Activated T-cell treated with anti-CD3 and anti-CD28 coated beads, Interleukin-2, amount 50 U/mL, for 72 hours (primary cell): ENCODE measurements at places on chromosomes 13 and 19.

DNA sequence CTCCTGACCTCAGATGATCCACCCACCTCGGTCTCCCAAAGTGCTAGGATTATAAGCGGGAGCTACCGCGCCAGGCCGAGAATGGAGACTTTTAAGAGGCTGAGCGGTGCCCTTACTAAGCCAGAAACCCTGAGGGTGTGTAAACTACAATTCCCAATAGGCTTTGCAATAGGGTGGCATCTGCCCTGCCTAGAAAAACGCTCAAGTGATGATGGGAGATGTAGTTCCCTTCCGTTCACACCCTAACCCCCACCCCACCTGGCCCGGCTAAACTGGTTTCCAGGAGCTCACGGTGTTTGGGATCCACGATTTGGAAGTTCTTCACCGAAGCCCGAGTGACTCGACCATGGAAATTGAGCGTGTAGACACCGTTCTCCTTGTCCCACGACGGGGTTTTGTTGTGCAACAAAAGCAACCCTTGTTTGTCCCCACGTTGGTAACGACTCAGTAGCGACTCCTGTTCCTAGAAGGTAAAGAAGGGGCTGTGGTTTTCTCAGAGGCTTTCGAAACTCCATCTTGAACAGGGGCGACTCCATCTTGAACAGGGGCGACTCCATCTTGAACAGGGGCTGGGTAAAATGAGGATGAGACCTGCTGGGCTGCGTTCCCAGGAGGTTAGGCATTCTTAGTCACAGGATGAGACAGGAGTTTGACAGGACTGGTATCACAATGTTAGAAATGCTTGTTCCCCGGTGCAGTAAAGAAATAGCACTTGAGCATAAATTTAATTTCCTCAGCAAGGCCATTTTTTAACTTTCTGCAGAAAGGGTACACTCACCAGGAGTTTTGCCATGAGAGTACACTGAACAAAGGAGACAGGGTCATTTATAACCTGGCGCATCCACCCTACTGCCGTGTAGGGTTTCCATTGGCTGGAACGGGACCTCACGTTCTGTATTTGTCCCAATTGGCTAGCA, 9.8 kb downstream of the PPP1R15A start:
- no peak for DNase-seq

GRCh38 chr13:27171244-27171826, at the start of gene USP12:
TSS of gene USP12 (minus strand) at chr13:27171811. CDS start at chr13:27171639, 172 bp downstream.
- DNase-seq, result peak; percentile 54

DNA sequence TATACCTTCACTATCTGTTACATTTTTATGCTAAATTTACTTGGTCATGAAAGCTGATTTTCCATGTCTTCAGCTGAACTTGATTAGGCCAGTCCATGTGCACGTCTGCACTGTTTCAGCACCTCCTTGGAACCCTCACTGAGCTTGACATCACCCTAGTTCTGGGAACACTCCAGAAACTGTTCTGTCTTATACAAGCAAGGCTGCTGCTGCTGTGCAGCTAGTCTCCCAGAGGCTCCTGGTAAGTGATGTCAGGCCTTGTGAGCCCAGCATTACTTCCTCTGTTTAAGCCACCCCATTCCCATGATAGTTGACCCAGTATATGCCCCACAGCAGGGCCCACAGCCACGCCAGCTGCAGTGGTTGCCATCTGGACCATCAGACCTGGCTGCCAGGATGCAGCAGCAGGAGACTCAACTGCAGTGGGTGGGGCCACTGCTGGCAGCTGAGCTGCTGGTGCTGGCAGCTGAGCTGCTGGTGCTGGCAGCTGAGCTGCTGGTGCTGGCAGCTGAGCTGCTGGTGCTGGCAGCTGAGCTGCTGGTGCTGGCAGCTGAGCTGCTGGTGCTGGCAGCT, 90.5 kb upstream of the AKAP11 start:
- no peak for DNase-seq

DNA sequence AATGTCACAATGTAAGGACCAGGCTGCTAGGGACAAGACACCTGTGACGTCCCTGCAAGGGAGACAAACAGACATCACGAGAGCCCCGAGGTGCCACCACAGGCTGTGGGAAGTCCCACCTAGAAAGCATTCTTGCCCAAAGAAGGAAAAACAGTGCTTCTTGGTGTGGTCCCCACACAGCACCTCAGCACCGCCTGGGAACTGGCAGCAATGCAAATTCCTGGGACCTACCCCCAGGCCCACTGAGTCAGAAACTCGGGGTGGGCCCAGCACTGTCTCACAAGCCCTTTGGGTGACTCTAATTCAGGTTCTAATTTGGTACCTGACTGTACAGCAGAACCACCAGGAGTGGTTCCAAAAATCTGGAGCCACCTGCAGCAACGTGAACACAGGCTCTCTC, 13.8 kb upstream of the CCNP start:
- DNase-seq, result no peak

DNA sequence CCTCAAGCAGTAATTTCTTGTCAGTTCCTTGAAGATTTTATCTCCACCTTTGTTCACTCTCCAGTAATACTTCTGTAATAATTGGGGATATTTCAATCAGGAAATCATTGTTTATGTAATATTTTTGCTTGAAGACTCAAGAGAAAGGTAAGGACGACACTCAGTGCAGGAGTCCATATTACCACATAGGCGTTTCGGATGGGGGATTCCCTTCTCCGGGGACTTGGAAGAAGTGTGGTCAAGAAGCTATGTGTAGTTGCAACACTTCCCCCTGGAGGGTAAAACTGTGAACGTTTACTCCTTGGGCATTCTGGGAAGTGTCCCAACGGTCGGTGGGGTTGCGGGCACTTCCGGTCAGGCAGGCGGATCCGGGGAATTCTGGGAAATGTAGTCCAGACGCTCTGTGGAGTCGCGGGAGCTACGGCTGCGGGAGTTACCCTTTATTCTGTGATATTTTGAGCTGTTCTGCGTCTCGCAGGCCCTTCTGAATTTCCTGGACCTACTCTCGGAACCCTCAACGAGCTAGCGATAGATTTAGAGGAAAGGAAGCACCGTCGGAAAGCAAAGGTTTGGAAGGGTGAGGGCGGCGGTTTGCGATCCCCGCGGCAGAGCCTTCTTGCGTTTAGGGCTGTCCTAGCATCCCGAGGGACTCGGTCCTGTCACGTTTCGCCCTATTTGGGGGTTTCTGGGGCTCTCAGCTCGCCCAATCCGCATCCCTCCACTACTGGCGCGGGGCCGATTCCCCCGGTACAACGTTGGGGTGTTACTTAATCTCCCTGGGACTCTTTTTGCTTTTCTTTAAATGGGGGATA, at the start of gene ZNF221:
Gene ZNF221 (plus strand): TSS at position 395 of the 812 bp plus-strand sequence. CDS start 11,499 bp downstream, outside the sequence.
- DNase-seq, result peak; percentile 77

DNA sequence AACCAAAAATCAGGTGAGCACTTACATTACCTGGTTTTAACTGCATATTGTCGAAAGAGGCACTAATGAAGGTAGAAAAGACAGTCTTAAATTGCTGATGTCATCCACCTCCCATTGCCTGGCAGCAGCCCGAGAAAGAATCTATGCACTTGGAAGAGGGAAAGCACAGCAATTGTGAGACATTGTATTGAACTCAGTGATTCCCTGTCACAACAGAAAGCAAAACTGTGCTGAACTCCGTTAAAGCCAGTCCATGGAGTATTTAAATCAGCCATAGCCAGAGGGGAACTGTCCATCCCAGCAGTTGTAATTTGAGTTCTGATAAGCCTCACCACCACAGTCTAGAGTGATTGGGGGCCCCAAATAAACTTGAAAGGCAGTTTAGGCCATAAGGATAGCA, 466.6 kb upstream of the PCDH9 start:
- no peak for DNase-seq

- no peak for DNase-seq
Observed at GRCh38 chr13:33180122-33180804, 105.3 kb downstream of the STARD13 start.

DNA sequence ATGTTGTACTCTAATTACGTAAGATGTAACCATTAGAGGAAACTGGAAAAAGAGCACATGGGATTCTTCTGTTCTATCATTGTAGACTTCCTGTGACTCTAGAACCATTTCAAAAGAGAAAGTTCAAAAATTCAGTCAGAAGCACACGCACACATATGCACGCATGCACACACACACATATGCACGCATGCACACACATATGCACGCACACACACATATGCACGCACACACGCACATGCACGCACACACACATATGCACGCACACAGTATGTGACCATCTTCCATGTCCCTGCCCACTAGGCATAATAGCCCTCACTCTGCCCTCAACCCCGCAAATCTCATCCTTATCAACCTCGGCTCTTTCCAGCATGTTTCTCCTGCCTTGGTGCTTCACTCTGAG, 14.0 kb downstream of the GP6 start:
- DNase-seq, result no peak
